ENCODE measurements at places on chromosomes 11 and 22. TPM values are rescaled to one million over a fixed set of nuclear protein-coding genes. Genes with fewer than 3 reads are reported as not detected.

Gene C11orf91
- not detected for polyA plus RNA-seq

Gene SLCO2B1
- 7.5 TPM for polyA plus RNA-seq

DNA sequence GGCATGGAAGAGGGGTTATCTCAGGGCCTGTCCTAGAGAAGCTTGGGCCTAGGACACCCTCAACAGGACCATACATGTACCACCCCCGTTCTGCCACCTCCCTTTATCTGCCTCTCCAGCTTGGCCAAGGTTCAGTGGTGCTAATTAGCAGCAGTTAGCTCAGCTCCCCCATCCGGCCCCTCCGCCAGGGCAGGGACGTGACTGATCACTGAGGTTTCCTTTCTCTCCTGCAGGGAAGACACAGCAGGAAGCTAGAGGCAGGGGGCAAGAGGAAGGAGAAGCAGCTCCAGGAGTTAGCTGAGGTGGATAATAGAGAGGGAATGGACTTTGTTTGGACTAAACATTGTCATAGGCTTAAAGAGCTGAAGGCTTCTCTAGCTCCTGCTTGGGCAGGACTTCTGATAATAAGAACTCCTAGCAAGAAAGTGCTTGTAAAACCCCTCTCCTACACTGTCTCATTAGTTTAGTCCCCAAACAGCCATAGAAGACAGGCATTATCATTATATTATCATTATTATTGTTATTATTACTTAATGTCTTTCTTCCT lies 53.8 kb downstream of the BUD13 start:
- no peak for DNase-seq

Gene C1QTNF5
- 43.2 TPM for polyA plus RNA-seq

Gene SLC29A2
- 14.6 TPM for polyA plus RNA-seq

- DNase-seq: no peak
These were observed 19.5 kb upstream of the CSNK1E start for GRCh38 chr22:38336699-38337098.

GRCh38 chr11:71433648-71434450 lies 14.3 kb downstream of the DHCR7 start:
- no peak for DNase-seq

Gene GNAZ
- 7.0 TPM for polyA plus RNA-seq

DNA sequence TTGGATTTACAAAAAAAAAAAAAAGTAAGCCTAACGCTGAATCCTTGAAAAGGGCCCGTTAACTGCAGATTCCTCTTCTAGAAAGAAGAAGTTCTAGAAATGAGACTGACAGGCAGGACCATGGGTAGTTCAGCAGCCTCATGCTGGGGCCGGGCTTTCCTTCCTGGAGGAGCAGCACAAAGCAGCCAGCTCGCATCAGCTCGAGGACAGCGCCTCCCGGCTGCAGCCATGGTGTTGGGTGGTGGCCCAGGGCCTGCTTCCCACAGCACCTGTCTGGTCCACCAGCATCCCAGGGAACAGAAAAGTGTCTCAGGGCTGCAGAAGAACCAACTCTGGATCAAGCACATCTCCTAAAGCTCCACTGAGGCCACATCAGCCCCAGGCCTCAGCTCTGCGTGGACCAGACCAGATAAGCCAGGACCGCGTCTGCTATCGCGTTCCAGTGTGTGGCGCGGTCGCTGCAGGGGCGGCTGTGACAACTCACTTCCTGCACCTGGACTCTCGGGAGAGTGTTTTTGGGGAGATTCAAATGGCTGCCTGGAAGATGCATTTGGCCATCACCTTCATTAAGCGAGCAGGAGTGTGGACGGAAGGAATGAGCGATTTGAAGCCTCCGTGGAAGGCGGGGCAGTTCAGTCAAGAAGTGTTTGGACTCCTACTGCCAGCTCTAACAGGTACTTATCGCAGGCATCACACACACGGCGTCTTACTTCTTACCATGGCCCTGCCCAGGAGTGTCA lies 53.5 kb downstream of the MYH9 start:
- DNase-seq: no peak

DNA sequence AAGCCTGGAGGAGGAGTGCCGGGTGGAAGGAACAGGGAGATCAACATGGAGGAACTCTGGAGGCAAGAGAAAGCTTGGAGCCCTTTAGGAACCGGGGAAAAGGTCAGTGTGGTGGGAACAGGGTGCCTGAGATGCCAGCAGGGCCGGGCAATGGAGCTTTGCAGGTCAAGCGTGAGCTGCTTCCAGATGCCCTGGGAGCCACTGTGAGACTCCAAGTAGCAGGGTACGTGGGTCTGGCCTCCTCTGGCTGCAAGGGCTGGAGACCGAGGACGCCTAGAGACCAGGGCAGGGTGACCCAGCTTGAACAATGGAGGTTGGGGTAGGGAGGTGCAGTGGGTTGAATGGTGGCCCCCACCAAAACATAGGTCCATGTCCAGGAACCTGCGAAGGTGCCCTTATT lies 15.6 kb upstream of the EMID1 start:
- DNase-seq: no peak

- no peak for DNase-seq
These were observed at the start of gene PYGM for GRCh38 chr11:64759722-64760719. Gene PYGM (minus strand): TSS chr11:64759974. CDS start chr11:64759898, 76 bp downstream.

Gene TTLL1
- 19.7 TPM for polyA plus RNA-seq

GRCh38 chr11:114893329-114893728 lies 215.0 kb downstream of the NXPE2 start:
- no peak for DNase-seq

Gene MS4A4A
- polyA plus RNA-seq: 7.8 TPM

DNA sequence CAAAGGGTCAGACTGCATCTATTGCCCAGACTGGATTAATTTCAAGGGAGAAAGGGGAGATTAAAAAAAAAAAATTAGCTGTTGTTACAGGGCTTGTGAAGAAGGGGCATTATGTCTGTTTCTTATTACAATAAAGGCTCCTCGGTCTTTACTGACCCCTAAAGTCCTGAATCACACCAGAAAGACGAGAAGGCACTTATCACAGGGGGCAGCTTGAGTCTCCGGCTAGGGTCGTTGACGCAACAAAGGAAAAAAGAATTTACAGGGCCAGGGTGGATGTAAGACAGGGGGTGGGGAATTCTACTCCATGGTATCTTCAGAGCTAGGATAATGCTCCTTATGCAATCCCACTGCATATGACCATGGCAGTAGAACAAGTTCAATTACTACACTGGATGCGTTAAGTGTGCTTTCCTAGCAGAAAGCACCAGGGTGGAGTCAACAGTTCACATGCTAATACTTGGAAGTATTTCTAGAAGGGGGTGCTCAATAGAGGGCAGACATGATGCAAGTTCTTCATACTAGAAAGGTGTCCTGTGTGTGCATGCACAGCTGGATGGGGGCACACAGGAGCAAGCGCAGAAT lies 16.5 kb downstream of the DDX17 start:
- DNase-seq: no peak

Gene MRGPRX3
- polyA plus RNA-seq: not detected

Gene LRRC4C
- polyA plus RNA-seq: 14.2 TPM

Gene PTPRCAP
- 2.2 TPM for polyA plus RNA-seq

- no peak for DNase-seq
These were observed 69.3 kb downstream of the CEP164 start for GRCh38 chr11:117396970-117397369.

GRCh38 chr11:66011239-66011784 lies 496 bp upstream of the CST6 start:
- no peak for DNase-seq

- no peak for DNase-seq
These were observed 18.2 kb downstream of the CHRM1 start for GRCh38 chr11:62902932-62903331.

DNA sequence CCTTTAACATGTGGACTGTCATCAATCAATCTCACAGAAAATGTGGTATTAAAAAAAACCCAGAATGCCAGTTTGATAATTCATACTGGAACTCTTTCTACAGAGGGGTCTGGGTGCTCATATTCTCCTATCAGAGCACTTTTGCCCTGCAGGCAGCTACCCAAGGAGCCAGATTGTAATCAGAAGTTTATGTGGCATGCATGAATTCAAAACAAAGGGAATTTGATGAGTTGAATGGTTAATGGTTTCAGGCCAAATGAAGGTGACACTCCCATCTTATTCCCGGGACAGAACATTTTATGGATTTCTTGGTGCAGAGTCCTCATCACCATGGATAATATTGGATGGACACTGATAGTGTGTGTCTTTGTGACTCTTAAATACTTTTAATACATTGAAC lies 38.4 kb upstream of the CLPB start:
- no peak for DNase-seq

- no peak for DNase-seq
These were observed 2.2 kb downstream of the C11orf24 start for GRCh38 chr11:68269414-68270081.

- DNase-seq: no peak
These were observed 498.8 kb downstream of the TMEM135 start for GRCh38 chr11:87536565-87536964.

- no peak for DNase-seq
These were observed 1848.3 kb upstream of the RAG2 start for GRCh38 chr11:38446336-38446735.

DNA sequence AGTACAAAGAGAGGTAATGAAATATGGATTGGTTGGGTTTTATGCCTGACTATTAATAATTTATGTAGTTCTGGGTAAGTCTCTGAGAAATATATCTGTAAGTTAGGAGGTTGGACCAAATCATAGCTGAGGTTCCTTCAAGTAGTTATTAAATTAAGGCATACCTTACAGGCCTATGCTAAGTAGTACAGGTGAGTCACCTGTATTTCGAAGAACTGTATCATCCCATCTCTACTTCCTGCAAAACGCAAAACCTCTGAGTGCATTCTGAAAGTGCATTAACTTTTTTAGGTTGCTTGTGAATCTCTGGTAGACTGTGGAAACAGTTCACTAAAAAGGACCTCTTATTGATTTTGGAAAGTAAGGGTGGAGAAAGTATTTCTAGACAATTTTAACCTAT lies 37.1 kb downstream of the APOL5 start:
- DNase-seq: no peak

Gene FXYD6
- polyA plus RNA-seq: 137 TPM

Gene TMEM109
- 111 TPM for polyA plus RNA-seq

- DNase-seq: no peak
These were observed 539.7 kb upstream of the CCDC179 start for GRCh38 chr11:23399995-23400394.

Gene GAB4
- polyA plus RNA-seq: not detected

GRCh38 chr11:87236368-87236767 lies 198.6 kb downstream of the TMEM135 start:
- no peak for DNase-seq

GRCh38 chr11:102560555-102561011 lies 30.0 kb upstream of the MMP7 start:
- no peak for DNase-seq

Gene SLC25A18
- 1.2 TPM for polyA plus RNA-seq

DNA sequence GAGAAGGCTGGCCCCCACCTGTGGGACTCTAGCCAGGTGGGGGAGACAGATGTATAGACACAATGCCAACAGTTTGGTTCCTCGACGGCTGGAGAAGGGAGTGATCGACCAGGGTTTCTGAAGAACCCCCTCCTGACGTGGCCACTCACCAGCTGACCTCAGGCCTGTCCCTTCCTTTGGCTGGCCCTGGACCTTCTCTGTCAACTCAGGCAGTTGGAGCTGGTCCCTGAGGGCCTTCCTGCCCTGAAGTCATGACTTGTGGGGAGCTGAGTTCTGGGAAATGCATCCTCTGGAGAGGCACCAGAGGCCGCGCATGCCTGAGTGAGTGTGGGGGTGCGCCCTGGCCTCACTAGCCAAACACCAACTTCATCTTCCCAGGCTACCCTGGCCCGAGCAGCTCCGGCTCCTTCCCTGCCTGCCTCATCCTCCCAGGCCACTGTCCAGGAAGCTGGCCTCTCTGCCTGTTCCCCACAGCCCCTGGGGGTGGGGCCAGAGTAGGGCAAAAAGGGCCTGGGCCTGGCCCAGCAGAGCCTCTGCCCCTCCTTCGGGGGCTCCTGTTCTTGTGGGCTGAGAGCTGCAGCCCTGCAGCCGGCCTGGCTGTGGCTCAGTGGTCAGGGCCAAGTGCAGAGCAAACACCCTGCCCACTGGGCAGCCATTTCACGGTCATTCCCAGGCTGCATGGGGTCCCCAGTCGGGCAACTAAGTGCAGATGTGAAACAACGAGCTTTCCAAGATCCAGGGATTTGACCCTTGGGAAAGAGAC lies 23.6 kb downstream of the TXN2 start:
- DNase-seq: no peak

GRCh38 chr22:48337957-48338792 lies 1489.5 kb downstream of the BRD1 start:
- DNase-seq: no peak

GRCh38 chr11:60127311-60127811 lies 38.9 kb downstream of the MS4A2 start:
- no peak for DNase-seq

DNA sequence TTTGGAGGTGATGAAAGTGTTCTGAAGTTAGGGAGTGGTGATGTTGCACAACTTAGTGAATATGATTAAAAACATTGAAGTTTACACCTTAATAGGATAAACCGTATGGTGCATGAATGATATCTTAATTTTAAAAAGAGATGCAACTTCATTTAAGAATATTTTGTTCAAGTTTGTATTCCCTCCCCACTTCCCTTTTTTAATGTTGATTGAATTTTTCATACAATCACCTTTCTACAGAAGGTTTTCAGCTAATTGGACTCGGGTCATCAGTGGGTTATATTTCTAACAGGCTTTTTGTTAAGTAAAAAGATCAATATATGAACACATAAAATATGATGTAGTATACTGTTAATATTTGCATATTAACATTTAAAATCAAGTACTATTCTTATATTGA lies 72.6 kb downstream of the DDIAS start:
- DNase-seq: no peak

DNA sequence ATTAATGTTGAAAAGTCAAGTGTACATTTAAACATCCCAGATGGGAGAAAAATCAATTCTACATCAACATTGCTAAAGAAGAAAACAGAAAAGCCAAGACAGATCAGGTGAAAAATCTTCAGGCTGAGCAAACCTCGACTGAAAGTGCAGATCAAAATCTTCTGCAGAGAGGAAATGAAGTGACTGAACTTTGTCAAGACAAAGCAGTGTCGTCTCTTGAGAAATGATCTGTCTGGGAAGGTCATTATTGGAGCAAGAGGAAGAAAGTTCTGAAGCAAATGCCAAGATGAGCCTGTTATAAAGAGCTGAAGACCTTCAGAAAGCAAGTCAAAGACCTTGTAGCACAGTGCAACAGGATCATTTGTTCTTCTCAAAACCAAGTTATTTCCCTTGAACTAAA lies 5.8 kb upstream of the PLEKHB1 start:
- DNase-seq: no peak

DNA sequence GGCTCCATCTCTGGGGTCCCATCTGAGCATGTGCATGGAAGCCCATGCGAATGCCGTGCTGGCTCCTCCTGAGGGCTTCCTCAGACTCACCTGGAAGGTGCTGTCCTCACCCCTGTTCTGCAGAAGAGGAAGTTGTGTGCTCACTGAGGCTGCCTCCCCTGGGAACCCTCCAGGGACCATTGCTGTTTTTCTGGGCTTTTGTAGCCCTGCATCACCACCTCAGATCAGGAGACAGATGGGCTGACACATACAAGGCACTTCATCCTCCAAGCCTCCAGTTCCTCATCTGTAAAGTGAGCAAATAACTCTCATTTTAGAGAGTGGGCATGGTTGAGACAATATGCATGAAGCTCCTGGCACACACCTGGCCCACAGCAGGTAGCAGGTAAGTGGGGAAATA lies 12.1 kb upstream of the LRRC32 start:
- no peak for DNase-seq

Gene C11orf86
- 0.13 TPM for polyA plus RNA-seq

Gene APOBEC3F
- 8.9 TPM for polyA plus RNA-seq
